ENCODE measurements at places on chromosomes 12 and 14. TPM values are rescaled to one million over a fixed set of nuclear protein-coding genes. Genes with fewer than 3 reads are reported as not detected.

Gene FBXO34
- total RNA-seq, result 25.3 TPM

Gene SLC39A5
- total RNA-seq, result 0.84 TPM

Gene TMEM132D
- total RNA-seq, result not detected

Gene ERP27
- 83.8 TPM for total RNA-seq

Gene B3GNT4
- total RNA-seq, result not detected

Gene GLIPR1L1
- not detected for total RNA-seq

Gene PTPRR
- 1.0 TPM for total RNA-seq

Gene CFAP54
- 2.1 TPM for total RNA-seq

Gene C12orf42
- not detected for total RNA-seq

Gene OLR1
- 1.1 TPM for total RNA-seq

Gene TMEM117
- 5.4 TPM for total RNA-seq

Gene ART4
- total RNA-seq, result 3.3 TPM

Gene GALNT16
- total RNA-seq, result 3.3 TPM

Gene SERPINA12
- not detected for total RNA-seq
